T-cell (primary cell): ENCODE measurements at places on chromosomes 3 and 15.

GRCh38 chr15:69666921-69667811 is 214.5 kb downstream of the RPLP1 start:
- DNase-seq = no peak
- H3K4me3 ChIP-seq = no peak overlapping the region
- peaks cover 61% of the 10 kb centered on the region for H3K4me1 ChIP-seq
- no peaks in the 10 kb centered on the region for H3K36me3 ChIP-seq

DNA sequence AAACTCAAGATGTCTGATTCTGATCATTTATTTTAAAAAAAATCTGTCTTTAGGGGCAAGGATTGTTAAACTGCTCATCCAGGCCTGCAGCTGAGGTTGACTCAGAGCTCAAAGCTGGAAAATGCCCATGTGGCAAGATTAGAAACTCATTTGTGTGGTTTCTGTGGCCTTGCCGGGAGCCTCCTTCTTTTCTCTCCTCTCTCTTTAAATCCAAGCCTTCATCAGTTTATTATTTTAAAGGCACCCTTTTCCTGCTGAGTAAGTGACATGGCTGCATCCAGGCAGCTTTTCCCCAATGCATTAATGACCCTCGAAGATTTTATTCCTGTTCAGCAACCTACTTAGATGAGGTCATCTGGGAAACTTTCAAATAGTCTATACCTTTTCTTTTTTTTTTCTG is 221.3 kb upstream of the CDIN1 start:
- H3K27ac ChIP-seq = no peak overlapping the region
- H3K36me3 ChIP-seq = no peaks in the 10 kb centered on the region
- no peak overlapping the region for H3K4me3 ChIP-seq
- no peak for DNase-seq
- H3K4me1 ChIP-seq = no peaks in the 10 kb centered on the region
- H3K27me3 ChIP-seq = no peaks in the 10 kb centered on the region

GRCh38 chr3:153087595-153088566 is 74.1 kb upstream of the RAP2B start:
- H3K27ac ChIP-seq = no peak overlapping the region
- H3K36me3 ChIP-seq = no peaks in the 10 kb centered on the region

- DNase-seq = no peak
- H3K4me3 ChIP-seq = no peak overlapping the region
- no peaks in the 10 kb centered on the region for H3K27me3 ChIP-seq
- H3K36me3 ChIP-seq = no peaks in the 10 kb centered on the region
- H3K4me1 ChIP-seq = no peaks in the 10 kb centered on the region
Measured at GRCh38 chr3:127255516-127255915, 32.3 kb downstream of the PRR20G start.

DNA sequence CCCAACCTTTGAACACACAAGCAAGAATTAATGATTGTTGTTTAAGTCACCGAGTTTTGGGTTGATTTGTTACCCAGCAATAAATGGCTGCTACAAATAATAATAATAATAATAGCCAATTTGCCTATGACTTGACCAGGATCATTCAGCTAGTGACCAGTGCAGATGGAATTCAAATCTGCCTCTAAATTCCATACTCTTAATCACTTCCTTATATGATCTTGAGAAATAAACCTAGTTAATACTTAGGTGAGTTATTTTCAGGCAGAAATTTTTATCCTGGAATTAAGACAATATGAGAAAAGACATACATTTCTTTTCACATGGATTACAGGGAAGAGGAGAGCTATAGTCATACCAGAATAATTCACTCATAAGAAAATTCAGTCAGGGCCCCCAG is 116.0 kb upstream of the GALNT15 start:
- no peak overlapping the region for H3K4me3 ChIP-seq
- H3K27me3 ChIP-seq = no peaks in the 10 kb centered on the region
- H3K4me1 ChIP-seq = no peaks in the 10 kb centered on the region
- H3K27ac ChIP-seq = no peak overlapping the region
- no peaks in the 10 kb centered on the region for H3K36me3 ChIP-seq

- no peaks in the 10 kb centered on the region for H3K36me3 ChIP-seq
- no peak for DNase-seq
- H3K4me3 ChIP-seq = no peak overlapping the region
- H3K4me1 ChIP-seq = no peaks in the 10 kb centered on the region
- no peak overlapping the region for H3K27ac ChIP-seq
Measured at GRCh38 chr3:113266738-113267137, 55.4 kb downstream of the BOC start.

- no peak overlapping the region for H3K27ac ChIP-seq
- no peaks in the 10 kb centered on the region for H3K27me3 ChIP-seq
- no peak for DNase-seq
Measured at GRCh38 chr3:175075269-175075668, 216.1 kb downstream of the NAALADL2 start.

DNA sequence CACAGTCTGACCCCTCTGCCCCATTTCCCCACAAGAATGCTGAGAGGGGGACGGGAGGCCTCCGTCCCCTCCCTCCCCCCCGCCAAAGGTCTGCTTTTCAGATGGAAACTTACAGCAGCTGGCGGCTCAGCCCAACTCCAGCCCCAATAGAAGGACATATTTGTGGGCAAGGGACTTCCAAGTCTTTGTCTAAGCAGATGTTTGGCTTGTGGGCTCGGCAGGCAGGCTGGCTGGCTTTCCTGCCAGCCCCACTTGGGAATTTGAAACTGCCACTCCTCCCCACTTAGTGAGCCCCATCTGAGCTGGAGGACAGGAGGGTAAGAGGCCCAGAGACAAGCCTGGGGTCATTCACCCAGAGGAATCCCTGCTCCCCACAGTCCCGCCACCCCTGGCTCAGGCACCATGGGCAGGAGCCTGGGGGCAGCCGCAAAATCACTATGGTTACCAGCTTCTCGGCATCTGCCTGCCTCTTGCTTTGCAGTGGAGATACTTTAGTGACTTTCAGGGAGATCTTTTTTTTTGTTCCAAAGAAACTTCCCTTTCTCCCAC is 53.6 kb downstream of the LMCD1 start:
- DNase-seq = no peak
- peaks cover 5% of the 10 kb centered on the region for H3K27me3 ChIP-seq
- H3K36me3 ChIP-seq = no peaks in the 10 kb centered on the region
- no peak overlapping the region for H3K27ac ChIP-seq

GRCh38 chr3:134325706-134326105 is 48.5 kb downstream of the AMOTL2 start:
- H3K4me1 ChIP-seq = no peaks in the 10 kb centered on the region
- H3K27me3 ChIP-seq = peaks cover 22% of the 10 kb centered on the region
- DNase-seq = no peak
- no peak overlapping the region for H3K4me3 ChIP-seq
